ENCODE measurements at places on chromosomes 12 and 14.

DNA sequence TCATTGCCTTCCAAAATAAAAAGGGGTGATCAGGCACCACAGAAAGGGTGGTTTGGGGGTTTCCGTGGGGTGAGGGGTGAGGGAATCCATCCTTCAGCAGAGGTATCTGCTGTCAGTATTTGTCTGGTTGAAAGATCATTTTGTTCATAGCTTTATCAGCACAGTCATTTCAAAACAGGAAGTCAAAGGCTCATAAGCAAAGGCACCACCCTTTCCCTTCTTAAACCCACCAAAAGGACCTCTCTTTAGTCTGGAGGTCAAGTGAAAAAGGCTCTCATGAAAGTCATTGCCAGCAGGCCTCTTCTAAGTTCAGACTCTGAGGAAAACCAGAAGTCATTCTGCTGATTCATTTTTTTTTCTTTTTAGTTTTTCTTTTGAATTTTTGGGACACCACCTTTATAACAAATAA lies 6.2 kb downstream of the CHST11 start:
- DNase-seq: no peak

DNA sequence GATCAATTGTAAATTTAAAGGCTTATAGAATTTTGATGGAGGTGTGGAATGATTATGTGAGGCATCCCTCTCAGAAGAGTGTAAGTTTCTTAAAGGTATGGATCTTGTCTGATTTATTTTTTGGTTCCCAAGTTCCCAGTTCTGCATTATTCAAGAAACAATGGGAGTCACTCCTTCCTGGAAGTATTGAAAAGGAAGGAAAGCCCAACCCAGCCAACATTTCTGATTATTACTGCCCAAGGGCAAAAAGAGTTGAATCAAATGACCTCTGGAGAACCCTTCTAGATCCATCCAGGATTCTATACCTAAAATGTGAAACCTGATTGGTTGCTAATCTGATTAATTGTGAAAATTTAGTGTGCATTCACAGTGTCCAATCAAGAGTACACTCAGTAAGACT lies 166.2 kb downstream of the ANO2 start:
- DNase-seq: no peak

- no peak for DNase-seq
These were observed 85.3 kb upstream of the KCNA1 start for GRCh38 chr12:4824380-4824779.

GRCh38 chr12:87518481-87518880 lies 510.7 kb downstream of the C12orf50 start:
- DNase-seq: no peak

GRCh38 chr14:90546767-90547166 lies 149.9 kb downstream of the CALM1 start:
- no peak for DNase-seq

DNA sequence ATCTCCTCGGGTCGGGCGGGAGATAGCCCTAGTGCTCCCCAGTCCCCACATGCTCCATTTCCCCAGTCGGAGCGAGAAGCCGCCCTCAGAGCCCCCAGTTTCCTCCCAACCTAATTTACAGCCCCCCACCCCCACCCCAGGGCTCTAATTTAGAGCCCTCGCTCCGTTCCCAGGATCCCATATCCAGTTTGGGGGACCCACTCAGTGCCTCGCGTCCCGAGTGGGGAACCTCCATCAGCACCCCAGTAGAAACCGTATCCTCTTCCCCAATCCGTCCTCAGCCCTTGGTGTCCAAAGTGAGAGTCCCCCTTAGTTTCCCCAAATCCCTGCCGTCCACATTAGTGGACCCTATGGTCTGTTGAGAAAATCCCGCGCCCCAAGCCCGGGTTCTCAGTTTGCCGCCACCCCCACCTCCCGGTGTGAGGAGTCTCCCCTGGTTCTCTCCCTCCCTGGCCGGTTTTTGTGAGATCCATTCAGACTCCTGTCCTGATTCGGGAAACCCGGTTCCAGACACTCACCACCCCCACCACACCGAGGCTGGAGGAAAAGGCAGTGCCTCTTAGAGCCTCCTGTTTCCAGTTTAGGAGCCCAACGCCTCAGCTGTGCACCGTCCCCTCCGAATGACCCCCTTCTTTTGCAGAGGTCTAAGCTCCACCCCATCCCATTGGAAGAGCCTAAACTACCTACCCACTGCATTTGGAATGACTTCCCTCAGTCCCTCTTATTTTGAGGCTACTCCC lies 809 bp upstream of the MSI1 start:
- no peak for DNase-seq

- no peak for DNase-seq
These were observed 77.1 kb upstream of the DICER1 start for GRCh38 chr14:95234426-95234825.

- peak; percentile 71 for DNase-seq
These were observed 48.7 kb upstream of the PLXNC1 start for GRCh38 chr12:94099632-94100031.

GRCh38 chr12:84397846-84398245 lies 514.8 kb downstream of the SLC6A15 start:
- DNase-seq: no peak

DNA sequence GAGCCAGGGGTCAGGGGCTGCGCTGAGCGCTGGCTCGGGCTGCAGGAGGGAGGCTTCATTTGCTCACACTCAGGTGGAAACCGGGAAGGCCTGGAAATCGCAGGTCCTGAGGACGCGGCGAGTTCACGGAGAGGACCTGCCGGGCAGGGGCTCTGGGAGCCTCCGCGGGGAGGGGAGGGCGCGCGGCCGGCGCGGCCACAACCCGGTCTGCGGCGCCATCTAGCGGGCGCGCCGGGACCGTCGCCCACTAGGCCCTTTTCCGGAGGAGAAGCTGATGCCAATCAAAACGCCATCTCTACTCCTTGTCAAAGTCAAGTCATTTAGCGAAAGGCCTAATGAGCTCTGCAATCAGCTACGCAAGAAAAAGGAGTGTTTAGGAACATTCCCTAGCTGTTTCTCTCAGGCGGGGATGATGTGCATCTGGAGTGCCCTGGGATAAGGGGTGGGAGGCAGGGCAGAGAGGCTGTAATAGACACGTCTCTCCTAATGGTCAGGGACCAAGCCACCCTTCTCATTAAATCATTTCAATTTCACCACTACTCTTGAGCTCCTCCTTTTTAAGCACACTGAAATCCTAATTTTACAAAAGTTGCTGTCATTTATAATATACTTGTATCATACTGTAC lies 885.8 kb upstream of the TMEM132C start:
- DNase-seq: peak; percentile 7

DNA sequence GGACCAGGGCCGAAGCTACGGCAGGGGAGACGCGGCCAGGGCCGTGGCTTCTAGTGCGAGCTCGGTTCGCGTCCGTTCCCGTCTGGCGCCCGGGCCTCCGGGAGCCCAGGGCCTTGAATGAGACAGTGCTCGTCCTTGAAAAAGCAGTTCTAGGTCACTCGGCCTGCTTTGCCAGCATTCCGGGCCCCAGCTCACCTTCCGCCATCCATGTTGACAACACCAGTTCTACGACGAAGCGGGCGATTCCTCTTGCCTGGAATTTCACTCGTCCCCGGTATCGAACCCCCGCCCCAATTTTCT lies 4.5 kb downstream of the OR10AD1 start:
- DNase-seq: no peak

GRCh38 chr12:124233041-124233796 lies 61.7 kb upstream of the RFLNA start:
- DNase-seq: peak; percentile 56

GRCh38 chr12:124130691-124131591 lies 157.9 kb downstream of the ZNF664 start:
- DNase-seq: peak; percentile 81

DNA sequence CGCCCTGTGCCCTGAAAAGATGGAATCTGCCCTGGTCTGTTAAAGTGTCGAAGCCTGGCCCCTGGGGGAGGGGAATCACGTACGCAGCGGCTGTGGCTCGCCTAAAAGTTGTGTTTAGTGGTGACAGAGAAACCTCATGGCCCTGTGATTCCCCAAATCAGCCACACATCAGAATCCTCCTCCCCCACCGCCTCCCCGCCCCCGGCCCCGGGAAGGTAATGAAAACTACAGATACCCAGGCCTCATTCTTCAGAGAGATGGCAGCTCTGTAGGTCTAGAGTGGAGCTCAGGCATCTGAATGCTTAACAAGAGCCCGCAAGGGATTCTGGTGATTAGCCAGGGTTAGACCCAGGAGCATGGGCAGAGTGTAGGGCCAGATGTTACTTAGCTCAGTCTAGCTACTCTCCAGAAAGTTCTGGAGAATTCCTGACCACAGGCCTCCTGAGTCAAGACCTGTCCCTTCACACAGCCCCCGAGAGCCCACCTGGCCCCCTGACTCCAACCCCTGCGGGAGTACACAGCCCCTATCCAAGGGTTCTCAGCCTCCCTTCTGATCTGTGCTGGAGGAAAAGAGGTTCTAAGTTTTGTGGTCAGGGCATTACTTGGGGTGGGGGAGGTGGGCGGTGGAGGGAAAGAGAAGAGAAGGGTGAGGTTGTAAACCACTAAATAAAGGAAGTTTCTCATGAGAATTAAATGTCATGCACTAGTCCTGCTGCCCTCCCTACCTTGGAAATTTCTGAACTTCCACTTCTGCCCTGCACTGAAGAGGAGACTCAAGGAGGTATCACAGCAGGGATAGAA lies 114.8 kb downstream of the PLXNC1 start:
- no peak for DNase-seq

Measured in SJCRH30 (cell line).